ENCODE measurements at places on chromosomes 1 and 21. TPM values are rescaled to one million over a fixed set of nuclear protein-coding genes. Genes with fewer than 3 reads are reported as not detected.

GRCh38 chr1:83998205-83998497 lies 781 bp downstream of the TTLL7 start:
- no peak for DNase-seq

- DNase-seq = no peak
Observed at GRCh38 chr1:176531921-176532897, 69.2 kb downstream of the PAPPA2 start.

- no peak for DNase-seq
Observed at GRCh38 chr1:91014475-91014874, 7.4 kb downstream of the ZNF644 start.

Gene AADACL3
- not detected for total RNA-seq

DNA sequence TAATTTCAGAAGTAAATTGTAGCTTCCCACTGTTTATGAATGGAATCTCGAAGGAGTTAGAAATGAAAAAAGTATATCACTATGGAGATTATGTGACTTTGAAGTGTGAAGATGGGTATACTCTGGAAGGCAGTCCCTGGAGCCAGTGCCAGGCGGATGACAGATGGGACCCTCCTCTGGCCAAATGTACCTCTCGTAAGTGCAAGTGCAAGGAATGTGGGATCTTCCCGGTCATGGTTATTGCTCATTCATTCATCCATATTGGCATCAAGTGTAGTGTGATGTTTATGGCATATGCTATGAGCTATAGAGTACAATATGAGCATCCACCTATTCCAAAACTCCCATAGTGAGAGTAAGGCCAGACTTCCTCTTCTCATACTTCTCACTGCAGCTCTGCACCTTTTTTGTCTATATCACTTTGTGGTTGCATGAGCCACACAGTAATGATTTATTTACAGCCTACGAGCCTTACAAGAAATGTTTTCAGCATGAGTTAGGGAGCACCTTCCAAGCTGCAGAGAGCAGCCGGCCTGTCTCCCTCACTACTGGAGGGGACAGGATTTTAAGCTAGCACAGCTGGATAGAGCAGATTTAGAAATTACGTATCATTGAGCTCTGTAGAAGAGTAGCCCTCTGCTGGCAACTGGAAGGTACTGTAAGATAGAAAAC lies 24.9 kb upstream of the CR1L start:
- DNase-seq = peak; percentile 33

- DNase-seq = no peak
Observed at GRCh38 chr1:226723657-226724532, 15.2 kb downstream of the ITPKB start.

GRCh38 chr1:108877348-108878159 lies 769 bp downstream of the GPSM2 start:
- DNase-seq = no peak

Measured in mucosa of gallbladder (tissue), 1 donor.